ENCODE measurements at places on chromosomes 12 and 14. TPM values are rescaled to one million over a fixed set of nuclear protein-coding genes. Genes with fewer than 3 reads are reported as not detected.

- H3K27me3 ChIP-seq: no peaks in the 10 kb centered on the region
- no peak overlapping the region for H3K27ac ChIP-seq
- H3K36me3 ChIP-seq: no peaks in the 10 kb centered on the region
These were observed 356.2 kb downstream of the NELL2 start for GRCh38 chr12:44519931-44520330.

DNA sequence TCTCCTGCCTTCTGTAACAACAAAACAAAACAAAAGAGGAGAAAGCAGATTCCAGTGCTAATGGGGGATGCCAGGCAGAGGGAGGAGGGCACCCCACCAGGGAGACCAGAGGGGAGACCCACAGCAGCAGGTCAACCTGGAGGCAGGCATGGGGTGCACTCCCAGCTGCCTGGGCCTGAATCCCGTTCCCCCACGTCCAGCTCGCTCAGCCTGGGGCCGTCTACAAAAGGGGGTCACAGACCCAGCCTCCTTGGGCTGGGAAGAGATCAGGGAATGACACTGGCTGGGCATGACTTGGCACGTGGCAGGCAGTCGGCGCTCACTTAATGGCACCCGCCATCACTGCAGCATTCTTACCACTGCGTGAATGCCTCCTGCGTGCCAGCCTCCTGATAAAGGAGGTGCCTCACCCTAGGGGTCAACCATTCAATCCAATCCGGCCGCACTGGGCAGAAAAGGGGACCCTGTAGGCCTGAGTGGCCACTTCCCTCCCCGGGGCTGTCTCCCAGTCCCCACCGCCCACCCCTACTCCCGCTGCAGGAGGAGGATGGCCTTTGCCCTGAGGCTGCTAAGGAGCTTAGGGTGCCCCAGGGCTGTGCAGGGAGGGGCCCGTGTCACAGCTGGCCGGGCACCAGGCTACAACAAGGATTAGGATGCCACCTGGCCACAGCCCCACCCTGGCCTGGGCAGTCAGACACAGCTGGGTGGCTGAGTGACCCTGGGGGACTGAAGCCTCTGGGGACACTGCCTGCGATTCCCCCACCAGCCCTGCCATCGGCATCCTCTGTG is 87.5 kb downstream of the NCOR2 start:
- H3K27ac ChIP-seq: peak overlapping the region; percentile 26
- H3K4me3 ChIP-seq: no peak overlapping the region
- peak; percentile 62 for DNase-seq
- peaks cover 16% of the 10 kb centered on the region for H3K4me1 ChIP-seq
- H3K36me3 ChIP-seq: no peaks in the 10 kb centered on the region
- no peaks in the 10 kb centered on the region for H3K27me3 ChIP-seq

DNA sequence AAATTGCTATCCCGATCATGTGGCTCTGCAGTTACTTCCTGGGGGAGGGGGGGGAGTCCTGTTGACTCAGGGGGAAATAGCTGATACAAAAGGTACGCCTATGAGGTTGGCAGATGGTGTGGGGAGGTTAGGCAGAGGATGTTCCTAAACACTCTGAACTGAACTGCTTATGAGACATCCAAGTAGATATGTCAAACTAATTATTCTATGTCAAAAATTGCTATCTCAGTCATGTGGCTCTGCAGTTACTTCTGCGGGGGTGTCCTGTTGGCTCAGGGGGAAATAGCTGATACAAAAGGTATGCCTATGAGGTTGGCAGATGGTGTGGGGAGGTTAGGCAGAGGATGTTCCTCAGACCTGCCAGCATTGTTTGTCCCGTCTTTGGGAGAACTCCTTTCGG is 5.1 kb upstream of the VCPKMT start:
- H3K27me3 ChIP-seq: no peaks in the 10 kb centered on the region
- H3K36me3 ChIP-seq: peaks cover 50% of the 10 kb centered on the region
- no peak for DNase-seq
- H3K27ac ChIP-seq: no peak overlapping the region
- peaks cover 5% of the 10 kb centered on the region for H3K4me1 ChIP-seq
- no peak overlapping the region for H3K4me3 ChIP-seq

The DCN gene
- total RNA-seq: 394 TPM

GRCh38 chr12:111038077-111038476 is 117.7 kb upstream of the MYL2 start:
- H3K27ac ChIP-seq: no peak overlapping the region
- peaks cover 40% of the 10 kb centered on the region for H3K27me3 ChIP-seq
- no peak for DNase-seq
- H3K36me3 ChIP-seq: no peaks in the 10 kb centered on the region

The ADGRD1 gene
- 36.3 TPM for total RNA-seq

- H3K4me1 ChIP-seq: no peaks in the 10 kb centered on the region
- H3K27ac ChIP-seq: no peak overlapping the region
- DNase-seq: no peak
- no peaks in the 10 kb centered on the region for H3K36me3 ChIP-seq
- H3K27me3 ChIP-seq: no peaks in the 10 kb centered on the region
These were observed 92.4 kb downstream of the CIT start for GRCh38 chr12:119784673-119785072.

The SMOC1 gene
- not detected for total RNA-seq

GRCh38 chr12:5134861-5135525 is 91.3 kb downstream of the KCNA5 start:
- H3K36me3 ChIP-seq: no peaks in the 10 kb centered on the region
- no peak overlapping the region for H3K27ac ChIP-seq
- no peaks in the 10 kb centered on the region for H3K27me3 ChIP-seq
- no peak for DNase-seq
- no peak overlapping the region for H3K4me3 ChIP-seq

The TMEM119 gene
- 2.2 TPM for total RNA-seq

DNA sequence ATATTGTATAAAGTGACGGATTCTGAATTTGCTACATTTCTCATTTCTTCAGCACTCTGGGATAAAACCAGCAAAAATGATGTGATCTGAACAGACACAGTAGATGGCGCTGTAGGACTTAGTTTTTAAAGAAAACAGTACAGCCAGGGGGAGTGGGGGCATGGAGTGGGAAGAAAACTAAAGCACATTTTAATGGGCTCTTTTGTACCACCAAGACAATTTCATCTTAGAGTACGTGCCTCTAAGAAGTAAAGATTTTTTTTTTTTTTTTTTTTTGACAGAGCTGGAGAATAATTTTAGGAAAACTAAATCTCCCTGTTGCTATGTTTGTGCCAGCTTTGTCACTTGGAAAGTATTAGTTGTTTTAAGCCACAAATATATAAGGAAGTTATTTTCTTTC is 124.4 kb downstream of the RAD51B start:
- no peaks in the 10 kb centered on the region for H3K27me3 ChIP-seq
- H3K27ac ChIP-seq: no peak overlapping the region
- H3K4me3 ChIP-seq: no peak overlapping the region

GRCh38 chr12:112236386-112236785 is 111.0 kb downstream of the TRAFD1 start:
- no peak overlapping the region for H3K4me3 ChIP-seq
- DNase-seq: no peak
- H3K4me1 ChIP-seq: no peaks in the 10 kb centered on the region
- no peaks in the 10 kb centered on the region for H3K27me3 ChIP-seq

DNA sequence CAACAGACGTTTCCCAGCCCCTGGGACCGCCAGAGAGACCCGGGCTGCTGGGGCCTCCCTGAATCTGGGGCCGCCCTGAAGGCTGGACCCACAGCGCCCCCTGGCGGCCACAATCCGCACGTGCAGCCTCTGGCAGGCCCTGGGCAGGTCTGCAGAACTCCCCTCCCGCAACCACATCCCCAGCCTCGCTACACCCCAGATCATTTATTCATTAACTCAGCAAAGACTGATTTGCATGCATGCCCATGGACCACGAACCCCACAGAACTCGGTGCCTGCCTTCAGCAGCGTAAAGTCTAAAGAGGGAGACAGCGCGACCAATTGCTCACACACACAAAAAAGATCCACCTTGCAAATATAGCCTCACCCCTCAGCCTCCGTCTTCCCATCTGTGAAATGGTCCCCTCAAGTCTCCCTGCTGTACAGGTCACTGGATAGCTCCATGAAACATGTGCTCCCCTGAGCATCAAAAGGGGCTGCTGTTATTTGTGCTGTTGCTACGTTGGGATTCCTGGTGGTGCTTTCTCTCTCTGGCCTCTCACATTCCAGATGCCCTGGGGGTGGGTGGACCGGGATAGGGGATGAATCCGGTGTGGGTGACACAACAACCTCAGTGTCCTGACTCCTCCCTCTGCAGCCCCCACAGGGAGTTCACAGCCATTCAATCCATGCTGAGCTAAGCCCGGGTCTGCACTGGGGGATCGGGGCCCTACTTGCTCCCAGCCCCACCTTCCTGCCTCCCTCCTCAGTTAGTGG is 96.4 kb downstream of the SCARB1 start:
- DNase-seq: peak; percentile 77
- no peaks in the 10 kb centered on the region for H3K27me3 ChIP-seq
- peak overlapping the region; percentile 76 for H3K27ac ChIP-seq
- no peaks in the 10 kb centered on the region for H3K36me3 ChIP-seq

The KRT75 gene
- not detected for total RNA-seq

DNA sequence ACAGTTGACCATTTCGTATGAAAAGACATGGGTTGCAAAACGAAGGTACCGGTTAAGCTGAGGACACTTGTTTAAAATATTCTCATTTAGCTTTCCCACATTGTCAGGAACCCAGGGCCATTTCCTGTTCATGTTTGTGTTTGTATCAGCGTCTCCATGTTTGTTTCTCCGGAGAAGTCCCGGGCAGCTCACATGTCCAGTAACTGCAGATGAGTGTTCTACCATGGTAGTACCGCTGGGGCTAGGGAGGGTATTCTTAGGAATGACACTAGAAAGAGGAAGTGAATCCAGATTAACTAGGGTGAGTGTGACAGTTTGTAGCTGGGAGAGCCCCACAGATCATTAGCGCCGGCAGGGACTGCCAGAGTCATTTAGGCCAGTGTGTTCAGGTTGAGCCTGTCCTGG is 50.0 kb upstream of the EVL start:
- H3K27me3 ChIP-seq: no peaks in the 10 kb centered on the region
- no peak for DNase-seq
- H3K27ac ChIP-seq: no peak overlapping the region
- H3K36me3 ChIP-seq: no peaks in the 10 kb centered on the region
- no peak overlapping the region for H3K4me3 ChIP-seq

- peaks cover 12% of the 10 kb centered on the region for H3K4me1 ChIP-seq
- no peak overlapping the region for H3K4me3 ChIP-seq
- peaks cover 5% of the 10 kb centered on the region for H3K36me3 ChIP-seq
These were observed 36.7 kb downstream of the TBC1D15 start for GRCh38 chr12:71876137-71876799.

The NCKAP5L gene
- 22.7 TPM for total RNA-seq

DNA sequence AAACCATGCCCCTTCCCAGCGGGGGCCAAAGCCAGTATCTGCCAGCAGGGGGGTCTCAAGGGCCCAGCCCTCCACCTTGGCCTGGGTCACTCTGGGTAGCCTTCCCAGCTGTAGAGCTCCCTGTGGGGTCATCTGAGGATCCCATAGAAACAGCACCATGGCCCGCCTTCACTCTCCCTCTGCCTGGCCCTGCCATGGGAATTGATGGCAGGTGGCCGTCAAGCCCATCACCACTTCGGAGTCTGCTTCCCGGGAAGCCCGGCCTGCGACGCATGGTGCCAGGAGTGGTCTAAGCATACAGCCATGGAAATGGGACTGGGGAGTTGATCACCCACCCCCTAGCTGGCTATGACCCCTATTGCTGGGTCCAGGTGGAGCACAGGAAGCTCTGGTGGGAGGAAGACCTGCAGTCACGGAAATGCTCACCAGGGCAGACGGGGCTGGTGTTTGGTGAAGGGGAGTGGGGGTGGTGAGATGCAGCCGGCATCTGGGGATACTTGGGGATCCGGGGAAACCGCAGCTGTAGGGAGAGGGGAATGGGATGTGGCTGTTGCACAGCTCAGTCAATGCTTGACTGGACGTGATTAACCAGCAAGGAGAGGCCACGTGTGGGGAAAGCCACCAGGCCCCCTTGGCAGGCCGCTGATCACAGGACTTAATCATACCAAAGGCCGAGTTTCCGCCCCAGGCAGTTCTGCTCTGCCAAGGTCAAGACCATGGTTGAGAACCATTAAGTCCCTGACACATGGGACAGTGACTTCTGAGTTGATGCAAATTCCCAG is 52.2 kb upstream of the DIO3 start:
- H3K4me3 ChIP-seq: no peak overlapping the region
- DNase-seq: no peak
- no peaks in the 10 kb centered on the region for H3K4me1 ChIP-seq
- no peaks in the 10 kb centered on the region for H3K27me3 ChIP-seq
- no peaks in the 10 kb centered on the region for H3K36me3 ChIP-seq

- H3K36me3 ChIP-seq: peaks cover 68% of the 10 kb centered on the region
- H3K27me3 ChIP-seq: no peaks in the 10 kb centered on the region
- no peak overlapping the region for H3K4me3 ChIP-seq
- no peaks in the 10 kb centered on the region for H3K4me1 ChIP-seq
- no peak for DNase-seq
These were observed 26.2 kb downstream of the GALC start for GRCh38 chr14:87966816-87967215.

The SCN8A gene
- 0.38 TPM for total RNA-seq

DNA sequence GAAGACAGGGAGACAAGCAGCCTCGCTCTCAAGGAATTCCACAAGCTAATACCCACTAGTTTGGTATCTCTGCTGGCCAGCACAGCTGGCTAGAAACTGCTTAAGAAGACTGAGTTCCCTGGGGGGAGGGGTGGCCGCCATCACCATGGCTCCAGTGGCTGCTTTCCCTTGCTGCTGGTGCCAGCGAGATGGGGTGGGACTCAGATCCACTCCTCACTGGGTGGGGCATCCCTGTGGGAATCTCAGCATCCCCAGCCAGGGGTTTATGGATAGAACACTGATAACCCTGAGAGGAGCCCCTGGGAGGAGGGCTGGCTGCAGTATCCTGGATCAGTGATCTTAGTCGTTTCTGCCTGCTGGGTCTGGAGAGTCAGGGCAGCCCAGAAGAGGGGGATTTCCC is 170.6 kb upstream of the MDGA2 start:
- H3K27me3 ChIP-seq: no peaks in the 10 kb centered on the region
- DNase-seq: no peak
- no peak overlapping the region for H3K4me3 ChIP-seq
- H3K27ac ChIP-seq: no peak overlapping the region

DNA sequence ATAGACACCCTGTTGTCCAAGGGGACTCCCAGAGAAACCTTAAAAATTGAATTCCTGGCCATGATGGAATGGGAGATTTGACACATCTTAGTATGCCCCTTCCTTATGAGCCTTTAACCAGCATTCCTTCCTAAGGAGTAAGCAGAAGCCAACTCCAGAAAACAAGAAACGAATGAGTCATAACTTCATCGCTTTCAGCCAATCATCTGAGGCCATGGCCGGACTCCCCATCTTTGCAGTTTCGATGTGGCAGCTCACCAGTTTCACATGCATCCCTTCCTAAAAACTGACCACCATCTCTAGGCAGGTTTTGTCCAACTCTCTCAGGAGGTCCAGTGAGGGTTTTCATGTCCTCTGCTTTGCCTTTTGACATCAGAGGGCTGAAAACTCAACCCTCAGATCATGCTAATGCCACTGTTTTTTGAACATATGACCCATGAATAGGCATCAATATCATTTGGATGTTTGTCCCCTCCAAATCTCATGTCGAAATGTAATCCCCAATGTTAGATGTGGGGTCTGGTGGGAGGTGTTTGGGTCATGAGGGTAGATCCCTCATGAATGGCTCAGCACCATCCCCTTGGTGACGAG is 19.9 kb downstream of the DAAM1 start:
- peaks cover 20% of the 10 kb centered on the region for H3K4me1 ChIP-seq
- H3K4me3 ChIP-seq: no peak overlapping the region
- DNase-seq: no peak
- no peaks in the 10 kb centered on the region for H3K27me3 ChIP-seq
- H3K27ac ChIP-seq: no peak overlapping the region

GRCh38 chr14:79493081-79493645 is 718.1 kb downstream of the DIO2 start:
- H3K4me3 ChIP-seq: no peak overlapping the region
- no peaks in the 10 kb centered on the region for H3K4me1 ChIP-seq

All from heart left ventricle (tissue), 16 donors.